Muscle of leg (tissue), 16 donors: ENCODE measurements at places on chromosomes 7 and 10.

GRCh38 chr10:24039897-24040296 is 169.0 kb upstream of the KIAA1217 start:
- DNase-seq, result peak; percentile 74

DNA sequence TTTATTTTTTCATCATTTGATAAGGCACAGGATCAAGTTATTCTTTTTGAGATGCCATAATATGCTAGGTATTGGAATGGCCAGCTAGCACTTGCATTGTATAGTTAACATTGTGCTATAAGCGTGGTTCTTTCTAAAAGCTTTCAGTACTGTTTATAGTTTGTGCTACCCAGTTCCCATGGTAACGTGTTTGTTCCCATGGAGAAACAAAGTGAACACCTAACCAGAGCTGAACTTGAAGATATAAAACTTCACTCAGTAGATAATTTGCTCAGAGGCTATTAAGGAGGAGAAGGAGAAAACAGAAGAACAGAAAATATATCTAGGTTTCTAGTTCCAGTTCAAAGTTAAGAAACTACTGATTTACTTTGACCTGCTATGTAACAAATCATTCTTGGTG is 23.6 kb upstream of the ITGB8 start:
- peak; percentile 73 for DNase-seq

- DNase-seq, result peak; percentile 90
These were observed at the start of gene ACBD5 for GRCh38 chr10:27240212-27241009. TSS of gene ACBD5 (minus strand) at chr10:27240797. CDS start at chr10:27240688, 109 bp downstream.

GRCh38 chr10:98259606-98260315 is 8.2 kb downstream of the LOXL4 start:
- DNase-seq, result no peak

DNA sequence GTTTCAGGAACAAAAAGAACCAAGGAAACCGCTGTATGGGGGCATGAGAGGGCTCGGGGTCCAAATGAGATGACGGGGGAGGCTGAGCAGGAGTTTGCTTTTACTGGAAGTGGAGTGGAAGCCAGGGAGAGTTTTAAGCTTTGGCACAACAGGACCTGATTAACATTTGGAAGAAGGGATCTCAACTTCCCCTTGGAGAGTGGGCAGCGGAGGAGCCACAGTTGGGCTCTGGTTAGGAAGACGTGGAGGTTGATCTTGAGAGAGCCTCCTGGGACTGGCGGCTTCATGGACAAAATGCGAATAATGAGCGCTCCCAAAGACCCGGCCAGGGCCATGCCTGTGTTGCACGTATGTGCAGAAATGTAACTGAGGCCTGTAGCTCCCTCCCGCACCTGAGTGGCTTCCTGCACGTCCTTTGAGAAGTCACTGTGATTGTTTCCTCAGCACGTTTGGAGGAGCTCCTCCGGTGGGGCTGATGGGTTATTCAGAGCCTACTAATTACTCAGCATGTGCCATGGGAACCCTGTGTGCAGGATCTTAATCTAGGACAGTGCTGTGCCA is 595.3 kb upstream of the MGMT start:
- DNase-seq, result no peak

- DNase-seq, result peak; percentile 92
These were observed 99.4 kb downstream of the CTBP2 start for GRCh38 chr10:125060826-125061556.

GRCh38 chr10:45429790-45430189 is 55.8 kb downstream of the ALOX5 start:
- no peak for DNase-seq

GRCh38 chr7:14734839-14735321 is 167.7 kb downstream of the DGKB start:
- no peak for DNase-seq

DNA sequence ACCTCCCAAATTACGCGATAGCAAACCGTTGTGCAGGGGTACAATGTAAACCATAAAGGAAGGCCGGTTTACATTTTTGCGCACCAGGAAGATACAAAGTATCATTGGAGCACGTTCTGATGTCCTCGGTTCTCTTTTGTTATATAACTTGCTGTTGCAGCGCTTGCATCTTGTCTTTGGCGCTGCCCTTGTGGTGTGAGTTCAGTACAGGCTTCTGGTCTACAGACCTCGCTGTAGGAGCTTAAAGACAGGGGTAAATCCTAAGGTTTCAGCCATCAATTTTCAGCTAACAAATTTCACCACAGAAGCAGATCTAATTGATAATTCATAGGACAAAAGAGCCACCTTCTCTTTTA is 1.5 kb upstream of the MKX start:
- DNase-seq, result peak; percentile 36

GRCh38 chr7:151248346-151249033 is at the start of gene SMARCD3:
TSS of gene SMARCD3 (minus strand) at chr7:151248694. CDS start at chr7:151248562, 132 bp downstream.
- DNase-seq, result peak; percentile 92

GRCh38 chr7:31102973-31103850 is 51.1 kb downstream of the ADCYAP1R1 start:
- DNase-seq, result no peak

DNA sequence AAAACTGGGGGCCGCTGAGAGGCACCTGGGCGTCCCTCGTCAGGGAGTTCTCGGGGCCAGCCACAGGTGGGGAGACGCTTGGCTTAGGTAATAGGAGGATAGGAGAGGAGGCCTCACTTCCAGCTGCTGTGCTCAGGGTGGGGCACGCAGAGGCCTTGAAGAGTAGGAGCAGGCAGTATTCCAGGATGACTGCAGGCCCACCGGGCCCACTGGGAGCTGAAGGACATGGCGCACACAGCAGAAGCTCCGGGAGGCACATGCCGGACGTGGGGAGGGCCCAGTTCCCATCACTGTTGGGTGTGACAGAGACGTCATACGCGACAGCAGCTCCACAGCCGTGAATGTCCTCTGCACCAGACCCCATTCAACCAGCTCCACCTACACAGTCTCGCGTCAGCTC is 22.0 kb upstream of the PDGFA start:
- no peak for DNase-seq

GRCh38 chr10:74881253-74881884 is 55.0 kb downstream of the KAT6B start:
- DNase-seq, result no peak

DNA sequence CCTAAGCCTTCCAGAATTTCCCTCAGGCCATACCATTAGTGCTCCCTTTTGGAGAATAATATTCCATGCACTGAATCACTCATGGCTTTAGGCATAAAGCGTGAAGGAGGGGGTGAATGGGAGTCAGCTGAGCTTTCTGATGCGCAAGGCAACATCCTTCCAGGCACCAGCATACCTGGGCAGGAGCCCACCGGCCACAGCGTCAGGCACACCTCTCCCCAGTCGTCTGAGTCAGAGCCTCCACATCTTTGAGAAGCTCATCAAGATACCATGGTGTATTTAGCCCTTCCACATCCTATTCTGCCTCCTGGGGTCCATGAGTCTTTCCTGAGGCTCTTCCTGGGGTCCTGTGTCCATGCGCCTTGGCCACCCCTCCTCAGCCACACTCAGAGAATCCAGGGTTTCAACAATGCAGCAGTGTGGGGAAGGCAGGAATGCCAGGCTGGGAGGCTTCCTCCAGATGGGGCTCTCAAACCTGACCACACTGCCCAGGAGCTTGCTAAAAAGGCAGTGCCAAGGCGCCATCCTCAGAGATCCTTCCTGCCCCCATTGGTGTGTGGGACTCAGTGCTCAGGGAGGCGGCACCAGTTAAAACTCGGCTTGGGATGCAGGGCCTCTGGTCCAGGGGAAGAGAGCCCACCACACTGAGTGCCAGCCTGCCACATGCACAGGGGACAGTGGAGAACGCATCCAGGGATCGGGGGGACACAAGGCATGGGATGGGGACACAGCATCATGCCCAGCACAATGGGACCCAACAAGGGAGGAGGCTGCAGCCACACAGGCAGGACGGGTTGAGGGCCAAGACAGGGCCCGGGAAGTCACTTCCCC is 31.6 kb downstream of the RASGEF1A start:
- DNase-seq, result no peak

GRCh38 chr7:45917658-45918057 is 3.4 kb downstream of the IGFBP3 start:
- peak; percentile 85 for DNase-seq

DNA sequence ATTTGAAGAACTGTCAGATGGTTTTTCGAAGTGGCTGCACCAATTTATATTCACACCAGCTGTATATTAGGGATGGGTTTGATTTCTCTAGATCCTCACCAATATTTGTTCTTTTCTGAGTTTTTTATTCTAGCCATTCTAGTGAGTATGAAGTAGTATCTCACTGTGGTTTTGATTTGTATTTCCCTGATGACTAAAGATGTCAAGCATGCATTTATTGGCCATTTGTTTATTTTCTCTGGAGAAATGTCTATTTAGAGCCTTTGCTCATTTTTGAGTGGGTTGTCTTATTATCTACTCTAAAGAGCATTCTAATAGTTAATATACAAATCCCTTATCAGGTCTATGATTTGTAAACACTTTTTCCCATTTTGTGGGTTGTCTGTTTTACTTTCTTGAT is 123.9 kb downstream of the PCLO start:
- no peak for DNase-seq

GRCh38 chr10:68155615-68156210 is 46.4 kb downstream of the MYPN start:
- DNase-seq, result no peak

- DNase-seq, result no peak
These were observed 66.5 kb downstream of the JAZF1 start for GRCh38 chr7:28114056-28114455.

DNA sequence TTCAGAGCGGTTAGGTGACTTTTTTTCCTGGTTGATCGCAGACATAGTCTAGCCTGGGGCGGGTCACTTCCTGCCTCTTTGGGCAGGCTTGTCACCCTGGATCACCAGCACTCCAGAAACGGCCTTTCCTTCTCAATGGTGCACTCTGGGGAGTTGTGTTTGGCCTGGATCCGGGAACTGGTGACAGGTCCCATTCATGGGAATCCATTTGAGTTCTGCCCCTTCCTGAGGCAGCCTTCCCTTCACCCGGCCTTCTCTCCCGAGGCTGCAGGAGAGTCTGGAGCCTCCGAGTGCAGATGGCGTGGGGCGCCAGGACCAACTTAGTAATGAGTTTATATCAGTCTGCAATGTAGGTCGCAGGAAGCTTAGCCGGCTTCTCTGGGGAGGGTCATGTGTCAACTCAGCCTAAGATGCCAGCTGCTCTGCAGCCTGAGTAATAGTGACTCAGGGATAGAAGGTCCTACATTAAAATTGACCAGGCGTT is 54.2 kb downstream of the TACR2 start:
- peak; percentile 71 for DNase-seq

DNA sequence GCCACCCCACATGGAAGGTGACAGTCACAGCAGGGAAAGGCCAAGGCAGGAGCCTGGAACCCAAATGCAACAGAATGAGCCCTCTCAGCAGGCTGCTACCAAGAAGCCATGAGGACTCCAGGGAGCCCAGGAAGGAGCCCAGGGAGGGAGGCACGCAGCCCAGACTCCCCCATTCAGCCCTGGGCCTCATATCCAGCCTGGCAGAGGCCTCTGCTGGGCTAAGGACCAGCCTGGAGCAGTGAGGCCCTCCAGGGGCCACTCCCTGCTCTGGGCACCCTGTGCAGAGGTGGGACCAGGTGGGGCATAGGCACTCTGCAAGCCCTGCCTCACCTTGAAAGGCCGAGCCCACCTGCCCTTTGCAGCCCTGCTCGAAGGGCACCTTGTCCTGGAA is 25.8 kb upstream of the ZNF488 start:
- DNase-seq, result no peak

GRCh38 chr7:144516729-144517525 is 113.4 kb upstream of the NOBOX start:
- DNase-seq, result no peak

GRCh38 chr7:128697302-128697905 is 25.3 kb downstream of the GARIN1A start:
- peak; percentile 33 for DNase-seq

DNA sequence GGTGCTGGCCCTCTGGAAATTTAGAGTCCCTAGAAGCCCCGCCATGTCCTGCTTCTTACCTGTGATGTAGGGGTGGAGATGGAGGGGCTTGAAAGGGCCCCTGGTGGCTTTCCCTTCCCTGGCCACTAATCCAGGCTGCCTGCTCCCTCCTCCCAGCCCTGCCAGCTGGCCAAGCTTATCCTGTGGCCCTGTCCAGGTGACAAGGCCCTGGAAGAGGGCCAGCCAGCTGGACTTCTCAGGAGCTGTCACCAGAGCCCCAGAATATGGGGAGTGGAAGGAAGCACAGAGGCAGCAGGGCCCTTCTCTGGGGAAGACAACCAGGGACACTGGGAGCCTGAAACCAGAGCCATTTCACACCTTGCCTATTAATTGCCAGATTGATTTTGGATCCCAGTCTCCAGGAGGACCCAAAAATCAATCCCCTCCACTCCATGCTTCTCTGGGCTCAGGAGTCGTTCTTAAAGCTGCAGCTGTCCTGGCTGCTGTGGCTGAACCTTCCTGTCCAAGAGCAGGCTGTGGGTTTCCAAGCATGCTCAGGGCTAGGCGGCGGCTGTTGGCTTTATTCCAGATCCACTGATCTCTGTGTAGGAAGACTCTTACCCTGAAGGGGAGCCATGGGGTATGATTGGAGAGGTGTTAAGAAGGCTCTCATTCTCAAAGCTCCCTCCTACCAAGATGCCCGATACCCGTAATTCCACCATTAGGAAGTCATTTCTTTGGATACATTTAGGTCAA is 52.6 kb upstream of the PCBD1 start:
- peak; percentile 79 for DNase-seq

DNA sequence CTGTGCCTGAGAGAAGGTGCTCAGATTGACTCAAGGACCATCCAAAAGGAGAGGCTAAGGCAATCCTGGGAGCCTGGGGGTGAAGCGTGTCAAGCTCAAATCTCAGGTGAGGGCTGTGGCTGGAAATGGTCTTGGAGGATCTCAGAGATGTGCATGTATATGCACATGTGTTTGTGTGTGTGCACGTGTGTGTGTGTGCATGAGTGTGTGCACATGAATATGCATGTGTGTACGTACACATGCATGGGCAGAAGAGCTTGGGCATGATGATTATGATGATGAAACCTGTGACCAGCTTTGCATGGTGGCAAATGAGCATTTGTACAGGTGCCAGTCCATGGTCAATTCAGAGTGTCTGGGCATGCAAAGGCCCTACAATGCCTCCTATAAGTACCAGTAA is 326.6 kb downstream of the CXCL12 start:
- DNase-seq, result no peak

DNA sequence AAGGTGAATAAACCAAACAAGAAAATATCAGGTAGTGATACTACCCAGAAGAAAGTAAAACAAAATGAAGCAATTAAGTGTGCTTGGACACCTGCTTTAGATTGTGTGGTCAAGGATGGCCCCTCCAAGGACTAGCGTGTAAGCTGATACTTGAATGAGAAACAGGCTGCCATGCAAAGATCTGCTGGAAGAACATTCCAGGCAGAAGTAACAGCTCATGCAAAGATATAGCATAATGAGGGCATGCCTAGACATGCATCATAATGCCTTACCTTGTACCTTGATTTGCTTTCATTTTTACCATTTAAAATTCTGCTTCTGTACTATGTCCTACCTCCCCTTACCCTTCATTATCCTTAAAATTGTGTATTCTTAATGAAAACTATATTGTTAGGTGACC is 74.8 kb upstream of the HDAC9 start:
- no peak for DNase-seq

- no peak for DNase-seq
These were observed 358.5 kb downstream of the GFRA1 start for GRCh38 chr10:115914475-115914874.

- no peak for DNase-seq
These were observed 706.8 kb upstream of the MBL2 start for GRCh38 chr10:53479365-53479764.
